Tracheal epithelial cell (primary cell): ENCODE measurements at places on chromosomes 1 and 21. TPM values are rescaled to one million over a fixed set of nuclear protein-coding genes. Genes with fewer than 3 reads are reported as not detected.

FAM3B gene
- total RNA-seq, result 0.72 TPM in 1 of 2 replicates, not detected in the other

DNASE2B gene
- not detected in 2 replicates for total RNA-seq

VHLL gene
- 0.72 TPM in 1 of 2 replicates, not detected in the other for total RNA-seq

KLHL12 gene
- total RNA-seq, result 31.1 and 42.8 TPM in 2 replicates

TMEM125 gene
- total RNA-seq, result 6.3 and 9.0 TPM in 2 replicates

PLCH2 gene
- 91.0 and 107 TPM in 2 replicates for total RNA-seq

RNF186 gene
- under 0.01 TPM in 1 of 2 replicates, not detected in the other for total RNA-seq

PLEKHN1 gene
- 3.6 and 9.2 TPM in 2 replicates for total RNA-seq

TSPAN1 gene
- total RNA-seq, result 26.2 and 29.4 TPM in 2 replicates

TMCO2 gene
- total RNA-seq, result 0.96 TPM in 1 of 2 replicates, not detected in the other

HHIPL2 gene
- total RNA-seq, result under 0.01 TPM in 1 of 2 replicates, not detected in the other

PGLYRP4 gene
- total RNA-seq, result 0.64 and 1.9 TPM in 2 replicates

SMPDL3B gene
- 1.1 and 8.2 TPM in 2 replicates for total RNA-seq

TIE1 gene
- 0.85 and 3.6 TPM in 2 replicates for total RNA-seq

ARHGEF10L gene
- total RNA-seq, result 10.2 and 15.2 TPM in 2 replicates

NBPF4 gene
- total RNA-seq, result 0.24 TPM in 1 of 2 replicates, not detected in the other

KRTAP11-1 gene
- not detected in 2 replicates for total RNA-seq

SERPINC1 gene
- total RNA-seq, result 0.24 TPM in 1 of 2 replicates, not detected in the other

OR1C1 gene
- not detected in 2 replicates for total RNA-seq

ATP1A1 gene
- total RNA-seq, result 194 and 306 TPM in 2 replicates

REN gene
- total RNA-seq, result not detected in 2 replicates

CRYBG2 gene
- 36.9 and 51.1 TPM in 2 replicates for total RNA-seq

GRIK1 gene
- total RNA-seq, result under 0.01 TPM in 1 of 2 replicates, not detected in the other

SLC37A1 gene
- total RNA-seq, result 7.7 and 16.4 TPM in 2 replicates
